ENCODE measurements at places on chromosomes 12 and 14. TPM values are rescaled to one million over a fixed set of nuclear protein-coding genes. Genes with fewer than 3 reads are reported as not detected.

The BMAL2 gene
- 8.8 TPM for total RNA-seq

The HVCN1 gene
- total RNA-seq = not detected

The ACOT6 gene
- not detected for total RNA-seq

The NEUROD4 gene
- not detected for total RNA-seq

The CIDEB gene
- 1.4 TPM for total RNA-seq

The FOXN3 gene
- 4.6 TPM for total RNA-seq

The TRMT5 gene
- 17.0 TPM for total RNA-seq

The SOCS4 gene
- 35.4 TPM for total RNA-seq

The CCDC198 gene
- total RNA-seq = not detected

The CIROP gene
- not detected for total RNA-seq

The TCL1B gene
- not detected for total RNA-seq

- peak; percentile 36 for DNase-seq
Observed at GRCh38 chr12:46675736-46676135, 150.1 kb downstream of the SLC38A4 start.

GRCh38 chr12:12180575-12180974 is 86.3 kb downstream of the LRP6 start:
- no peak for DNase-seq

DNA sequence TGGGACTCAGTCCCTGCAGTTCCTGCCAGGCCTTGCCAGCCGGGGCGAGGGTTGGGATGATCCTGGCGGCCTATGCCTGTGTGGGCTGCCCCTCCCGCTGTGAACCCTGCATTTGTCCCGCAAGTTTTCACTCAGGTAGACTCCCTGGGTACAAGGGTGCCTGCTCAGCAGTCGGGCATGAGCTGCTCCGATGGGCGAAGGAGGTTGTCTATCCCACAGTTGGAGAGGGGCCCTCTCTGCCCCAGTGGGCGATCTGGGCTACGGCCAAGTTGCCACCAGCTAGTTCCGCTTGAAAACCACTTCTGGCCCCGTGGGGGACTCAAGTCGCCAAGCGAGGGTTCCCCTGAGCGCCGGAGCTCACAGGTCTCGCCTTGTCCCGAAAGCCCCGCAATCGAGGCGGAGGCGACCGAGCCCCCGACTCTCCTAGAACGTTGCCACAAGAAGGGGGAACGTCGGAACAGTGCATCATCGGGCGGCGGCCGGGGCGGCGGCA is 365 bp upstream of the TPI1 start:
- DNase-seq = no peak

GRCh38 chr14:68759017-68759560 is 33.8 kb downstream of the ZFP36L1 start:
- no peak for DNase-seq

DNA sequence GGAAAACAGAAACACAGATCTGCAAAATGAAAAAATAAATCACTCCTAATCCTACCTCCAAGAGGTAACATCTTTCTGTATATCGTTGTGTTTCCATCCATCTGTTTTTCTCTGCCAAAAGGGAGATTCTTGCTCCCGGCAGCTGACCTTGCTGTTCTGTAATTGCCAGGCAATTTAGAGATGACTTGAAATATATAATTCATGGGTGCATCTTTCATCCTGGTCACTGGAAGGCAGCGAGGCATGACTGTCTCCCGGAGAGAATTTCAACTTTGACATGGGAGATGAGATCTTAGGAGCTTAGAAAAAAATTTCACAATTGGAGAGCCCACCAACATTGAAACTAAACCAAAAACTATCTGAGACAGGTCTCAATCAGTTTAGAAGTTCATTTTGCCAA is 53.0 kb downstream of the WSCD2 start:
- no peak for DNase-seq

- peak; percentile 38 for DNase-seq
Observed at GRCh38 chr12:121110211-121110940, 22.3 kb upstream of the P2RX7 start.

DNA sequence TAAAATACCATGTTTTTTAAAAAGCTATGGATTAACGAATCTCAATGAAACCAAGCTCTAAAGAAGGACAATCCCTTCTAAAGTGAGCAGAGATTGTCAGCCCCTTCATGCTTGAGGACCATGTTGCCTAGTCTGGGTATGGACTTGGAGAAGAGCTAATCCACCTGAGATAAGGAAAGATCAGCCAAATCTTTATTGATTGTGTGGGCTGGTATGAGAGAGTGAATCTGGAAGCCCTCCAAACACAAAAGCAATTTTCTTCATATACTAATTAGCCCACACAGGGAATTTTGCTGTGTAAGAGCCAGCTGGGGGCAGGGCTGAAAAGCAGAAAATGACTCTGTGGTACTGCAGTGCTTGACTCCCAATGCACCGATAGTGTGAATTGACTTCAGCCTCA is 47.4 kb upstream of the DICER1 start:
- no peak for DNase-seq

GRCh38 chr12:22415342-22416309 is 81.1 kb upstream of the ST8SIA1 start:
- peak; percentile 46 for DNase-seq

DNA sequence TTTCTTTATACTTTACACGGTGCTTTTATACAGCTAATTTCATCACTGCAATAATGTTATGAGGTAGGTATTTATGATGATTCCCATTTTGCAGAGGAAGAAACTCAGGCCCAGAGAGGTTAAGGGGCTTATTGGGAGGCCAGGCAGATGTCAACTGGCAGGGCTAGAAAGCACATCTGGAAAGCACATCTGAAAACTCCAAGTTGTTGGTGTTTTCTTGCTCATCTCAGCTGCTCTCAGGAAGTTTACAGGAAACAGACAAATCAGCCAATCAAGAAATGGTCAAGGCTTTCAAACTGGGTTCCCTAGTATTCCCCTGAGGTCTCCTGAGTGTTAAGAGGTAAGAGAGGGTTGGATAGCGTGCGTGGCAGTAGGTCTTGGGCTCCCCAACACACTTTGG is 124.1 kb upstream of the MED13L start:
- DNase-seq = no peak

- DNase-seq = peak; percentile 71
Observed at GRCh38 chr12:77324763-77325468, 259.5 kb upstream of the E2F7 start.

DNA sequence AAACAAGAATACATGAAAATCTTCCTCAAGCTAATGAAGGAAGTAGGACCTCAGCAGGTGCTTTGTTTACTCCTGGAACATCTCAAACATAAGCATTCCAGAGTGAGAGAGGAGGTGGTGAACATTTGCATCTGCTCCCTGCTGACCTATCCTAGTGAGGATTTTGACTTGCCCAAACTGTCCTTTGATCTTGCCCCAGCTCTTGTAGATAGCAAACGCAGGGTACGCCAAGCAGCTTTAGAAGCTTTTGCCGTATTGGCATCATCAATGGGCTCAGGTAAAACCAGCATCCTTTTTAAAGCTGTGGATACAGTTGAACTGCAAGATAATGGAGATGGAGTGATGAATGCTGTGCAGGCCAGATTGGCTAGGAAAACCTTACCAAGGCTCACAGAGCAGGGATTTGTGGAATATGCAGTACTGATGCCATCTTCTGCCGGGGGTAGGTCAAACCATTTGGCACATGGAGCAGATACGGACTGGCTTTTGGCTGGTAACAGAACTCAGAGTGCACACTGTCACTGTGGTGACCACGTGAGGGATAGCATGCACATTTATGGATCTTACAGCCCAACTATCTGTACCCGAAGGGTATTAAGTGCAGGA is 1.9 kb downstream of the TOGARAM1 start:
- DNase-seq = peak; percentile 17

DNA sequence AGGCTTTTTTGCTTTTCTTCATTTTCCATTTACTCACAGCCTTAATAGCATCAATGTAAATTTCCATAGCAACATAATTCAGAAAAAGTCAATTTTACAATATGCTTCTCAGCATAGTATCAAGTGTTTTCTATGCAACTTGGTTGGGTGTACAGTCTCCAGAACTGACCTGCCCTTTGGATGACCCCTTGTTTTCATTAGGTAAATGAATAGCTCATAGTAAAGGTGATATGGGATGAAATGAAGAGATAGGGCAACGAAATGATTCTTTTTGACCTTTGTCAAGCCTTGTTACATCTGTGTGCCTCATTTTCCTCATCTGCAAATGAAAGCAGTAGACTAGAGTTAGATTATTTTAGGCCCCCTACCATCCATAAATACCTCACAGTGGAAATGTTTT is 1081.0 kb downstream of the TMTC2 start:
- no peak for DNase-seq

Measured in mammary epithelial cell (primary cell).